ENCODE measurements at places on chromosomes 6 and 20. TPM values are rescaled to one million over a fixed set of nuclear protein-coding genes. Genes with fewer than 3 reads are reported as not detected.

DNA sequence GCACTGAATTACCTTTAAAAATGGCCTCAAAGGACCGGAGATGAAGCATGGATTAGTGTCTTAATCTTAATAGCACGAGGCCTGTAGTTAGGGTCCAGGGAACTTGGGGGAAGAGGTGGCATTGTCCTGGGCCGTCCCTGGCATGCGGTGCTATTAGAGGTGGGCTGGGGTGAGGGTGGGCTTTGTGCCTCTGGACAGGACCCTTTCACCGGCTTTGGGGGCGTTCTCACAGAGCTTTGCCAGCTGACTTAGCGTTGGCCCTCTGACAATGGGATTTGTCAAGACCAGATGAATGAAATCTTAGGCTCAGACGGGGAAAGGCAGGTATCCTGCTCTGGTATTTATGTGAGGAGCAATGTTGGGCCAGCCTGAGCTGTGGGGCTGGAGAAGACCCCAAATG, 59.6 kb downstream of the ERMARD start:
- peaks cover 11% of the 10 kb centered on the region for H3K36me3 ChIP-seq
- H3K27ac ChIP-seq: no peak overlapping the region
- DNase-seq: no peak
- H3K4me3 ChIP-seq: no peak overlapping the region
- H3K27me3 ChIP-seq: peaks cover 20% of the 10 kb centered on the region

- peaks cover 28% of the 10 kb centered on the region for H3K27me3 ChIP-seq
- no peak overlapping the region for H3K27ac ChIP-seq
- H3K4me3 ChIP-seq: no peak overlapping the region
- H3K4me1 ChIP-seq: no peaks in the 10 kb centered on the region
Measured at GRCh38 chr6:165767228-165767627, 104.2 kb upstream of the PDE10A start.

DNA sequence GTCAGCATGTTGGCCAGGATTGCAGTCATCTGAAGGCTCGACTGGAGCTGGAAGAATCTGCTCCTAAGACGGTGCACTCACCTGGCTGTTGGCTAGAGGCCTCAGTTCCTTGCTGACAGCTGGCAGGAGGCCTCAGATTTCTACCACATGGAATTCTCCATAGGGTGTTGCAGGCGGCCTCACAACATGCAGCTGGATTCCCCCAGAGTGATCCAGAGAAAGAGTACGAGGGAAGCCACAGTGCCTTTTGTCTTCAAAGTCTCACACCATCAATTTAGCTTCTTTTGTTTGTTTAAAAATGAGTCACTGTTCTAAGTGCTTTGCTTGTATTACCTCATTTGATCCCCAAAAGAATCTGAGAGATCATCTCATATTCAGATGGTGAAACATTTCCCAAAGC, 65.5 kb upstream of the FYN start:
- no peak overlapping the region for H3K27ac ChIP-seq
- H3K4me3 ChIP-seq: no peak overlapping the region
- peaks cover 16% of the 10 kb centered on the region for H3K4me1 ChIP-seq
- H3K27me3 ChIP-seq: no peaks in the 10 kb centered on the region
- H3K36me3 ChIP-seq: peaks cover 18% of the 10 kb centered on the region
- DNase-seq: no peak

- no peak overlapping the region for H3K27ac ChIP-seq
- no peaks in the 10 kb centered on the region for H3K36me3 ChIP-seq
- no peak overlapping the region for H3K4me3 ChIP-seq
- no peak for DNase-seq
- H3K27me3 ChIP-seq: no peaks in the 10 kb centered on the region
- peaks cover 3% of the 10 kb centered on the region for H3K4me1 ChIP-seq
Measured at GRCh38 chr6:96675597-96675996, 112.7 kb downstream of the FHL5 start.

- H3K36me3 ChIP-seq: no peaks in the 10 kb centered on the region
- no peak for DNase-seq
- H3K4me1 ChIP-seq: peaks cover 41% of the 10 kb centered on the region
- H3K27me3 ChIP-seq: no peaks in the 10 kb centered on the region
- H3K27ac ChIP-seq: no peak overlapping the region
Measured at GRCh38 chr6:147676495-147677199, 168.2 kb downstream of the SAMD5 start.

- H3K4me3 ChIP-seq: no peak overlapping the region
- H3K27ac ChIP-seq: no peak overlapping the region
- DNase-seq: no peak
- H3K36me3 ChIP-seq: no peaks in the 10 kb centered on the region
- H3K4me1 ChIP-seq: peaks cover 32% of the 10 kb centered on the region
- H3K27me3 ChIP-seq: no peaks in the 10 kb centered on the region
Measured at GRCh38 chr6:45507186-45507585, 129.5 kb upstream of the SUPT3H start.

DNA sequence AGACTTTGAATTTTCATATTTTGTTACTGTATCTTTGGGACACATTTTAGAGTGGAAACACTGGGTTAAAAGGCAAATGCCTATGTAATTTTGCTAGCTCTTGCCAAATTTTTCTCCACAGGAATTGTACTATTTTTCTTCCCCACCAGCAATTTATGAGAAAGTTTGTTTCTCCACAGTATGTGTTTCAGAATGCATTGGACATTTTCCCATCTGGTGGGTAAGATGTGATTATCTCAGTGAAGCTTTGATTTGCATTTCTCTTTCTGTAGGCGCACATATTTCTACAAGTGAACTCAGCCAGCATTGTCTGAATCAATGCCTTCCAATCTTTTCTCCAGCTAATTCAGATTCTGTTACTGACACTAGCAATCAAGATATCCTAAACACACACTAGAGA, 157.8 kb downstream of the RCAN2 start:
- no peak overlapping the region for H3K4me3 ChIP-seq
- DNase-seq: no peak
- H3K4me1 ChIP-seq: peaks cover 10% of the 10 kb centered on the region

DNA sequence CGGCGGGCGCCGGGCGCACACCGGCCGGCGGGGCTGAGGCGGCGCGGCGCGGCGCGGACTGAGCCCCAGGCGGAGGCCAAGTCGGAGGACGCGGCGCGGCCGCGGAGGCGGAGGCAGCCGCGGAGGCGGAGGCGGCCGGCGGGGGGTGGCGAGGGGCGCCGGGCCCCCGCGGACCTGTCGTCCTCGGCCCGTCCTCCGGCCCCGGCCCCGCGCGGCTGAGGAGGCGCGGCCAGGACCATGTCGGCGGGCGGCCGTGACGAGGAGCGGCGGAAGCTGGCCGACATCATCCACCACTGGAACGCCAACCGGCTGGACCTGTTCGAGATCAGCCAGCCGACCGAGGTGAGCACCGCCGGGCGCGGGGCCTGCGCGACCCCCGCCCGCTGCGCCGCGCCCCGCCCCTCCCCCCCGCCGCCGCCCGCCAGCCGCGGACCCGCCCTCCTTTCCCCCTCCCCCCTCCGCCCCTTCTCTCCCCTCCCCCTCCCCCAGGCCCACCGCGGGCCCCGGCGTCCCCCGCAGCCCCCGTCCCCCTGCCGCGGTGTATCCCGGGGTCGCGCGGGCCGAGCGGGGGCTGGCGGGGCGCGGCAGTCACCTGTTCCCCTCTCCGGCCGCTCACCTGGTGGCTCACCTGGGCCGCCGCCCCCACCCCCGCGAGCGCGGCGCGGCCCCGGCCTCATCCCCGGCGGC, at the start of gene AFDN:
TSS of gene AFDN (plus strand) at position 16 of the 687 bp plus-strand sequence. CDS start at position 238, 222 bp downstream.
- DNase-seq: peak; percentile 47
- peaks cover 45% of the 10 kb centered on the region for H3K4me1 ChIP-seq
- peaks cover 8% of the 10 kb centered on the region for H3K36me3 ChIP-seq
- peaks cover 5% of the 10 kb centered on the region for H3K27me3 ChIP-seq

DNA sequence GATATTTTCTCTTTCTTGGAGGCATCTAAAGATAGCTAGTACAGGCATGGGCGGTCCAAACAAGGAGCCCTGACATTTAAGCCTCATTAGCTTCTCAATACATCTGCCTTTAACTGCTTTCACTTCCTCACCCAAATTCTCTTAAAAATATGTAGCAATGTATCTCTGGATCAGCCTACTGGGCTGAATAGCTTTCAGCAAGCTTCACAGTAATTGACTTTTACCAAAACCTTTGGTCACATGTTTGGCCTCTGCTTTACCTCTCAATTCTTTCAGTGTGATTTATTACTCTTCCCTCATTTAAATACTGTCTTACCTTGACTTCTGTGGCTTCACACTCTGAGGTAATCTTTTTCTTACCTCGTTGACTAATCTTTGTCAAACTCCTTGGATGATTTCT, 1618.1 kb downstream of the GRIK2 start:
- H3K36me3 ChIP-seq: peaks cover 8% of the 10 kb centered on the region
- H3K4me1 ChIP-seq: peaks cover 6% of the 10 kb centered on the region
- no peak overlapping the region for H3K27ac ChIP-seq

DNA sequence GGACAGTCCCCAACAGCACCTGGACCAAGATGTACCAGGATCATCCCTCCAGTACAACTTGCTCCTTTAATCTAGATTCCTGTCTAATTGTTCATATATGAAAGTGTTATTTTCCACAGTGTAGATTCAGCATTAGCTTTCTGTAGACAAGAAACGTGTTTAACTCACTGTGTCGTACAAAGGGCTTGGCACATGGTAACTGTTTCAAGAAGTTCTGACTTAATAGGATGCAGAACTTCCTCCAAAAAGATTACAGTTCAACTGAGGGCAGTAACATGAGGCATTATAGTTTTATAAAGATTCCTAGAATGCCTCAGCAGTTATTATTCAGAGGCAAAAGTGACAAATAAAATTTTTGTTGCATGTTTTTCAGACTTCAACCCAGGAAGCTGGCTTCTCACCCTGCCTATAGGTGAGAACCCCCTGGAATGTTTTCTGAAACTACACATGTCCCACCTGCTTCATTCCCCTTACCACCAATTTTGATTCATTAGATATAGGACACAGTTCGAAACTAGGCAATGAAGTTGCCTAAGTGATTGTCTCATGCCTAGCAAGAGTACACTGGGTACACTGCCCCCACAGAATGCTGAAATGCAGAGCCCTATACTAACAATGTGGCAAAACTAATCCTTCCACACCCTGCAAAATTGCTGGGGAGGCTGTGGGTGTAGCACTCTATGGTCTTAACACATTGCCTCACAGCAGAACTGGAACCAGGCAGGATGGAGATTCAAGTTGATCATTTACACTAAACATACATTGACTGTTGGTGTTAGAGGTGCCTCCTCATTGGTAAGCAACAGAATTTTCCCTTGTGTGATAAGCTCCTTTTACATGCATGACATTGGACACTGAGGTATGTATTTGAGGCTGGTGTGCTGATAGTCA, 22.6 kb upstream of the SH3BGRL2 start:
- H3K4me1 ChIP-seq: peaks cover 6% of the 10 kb centered on the region
- no peaks in the 10 kb centered on the region for H3K27me3 ChIP-seq
- H3K36me3 ChIP-seq: no peaks in the 10 kb centered on the region
- H3K4me3 ChIP-seq: no peak overlapping the region

DNA sequence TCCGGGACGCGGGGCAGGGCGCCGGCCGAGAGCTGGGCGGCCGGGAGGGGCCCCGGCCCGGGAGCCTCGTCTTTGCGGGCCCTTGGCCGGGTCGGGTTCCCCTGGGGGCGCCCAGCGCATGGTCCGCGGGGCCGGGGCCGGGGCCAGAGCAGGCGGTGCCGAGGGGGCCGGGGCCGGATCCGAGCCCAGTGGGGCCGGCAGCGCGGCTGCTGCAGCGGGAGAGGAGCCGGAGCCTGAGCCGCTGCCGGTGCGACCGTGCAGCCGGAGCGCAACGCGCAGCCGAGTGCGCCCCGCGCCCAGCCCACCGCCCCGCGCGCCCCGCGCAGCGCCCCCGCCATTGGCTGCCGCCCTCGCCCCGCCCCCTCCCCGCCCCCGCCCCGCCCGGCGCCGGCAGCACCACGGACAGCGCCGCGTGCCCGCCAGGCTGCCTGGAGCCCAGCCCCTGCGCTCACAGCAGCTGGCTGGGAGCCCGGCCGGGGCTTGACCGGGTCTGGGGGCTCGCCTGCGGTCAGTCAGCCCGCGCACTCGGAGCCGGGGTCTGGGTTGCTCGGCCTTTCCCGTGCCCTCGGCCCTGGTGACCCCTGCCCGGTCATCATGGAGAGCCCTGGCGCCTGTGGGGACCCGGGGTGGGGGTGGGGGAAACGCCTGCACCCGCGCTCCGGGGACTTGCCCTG, at the start of gene HRH3:
TSS of gene HRH3 (minus strand) at position 287 of the 674 bp plus-strand sequence. CDS start 308 bp downstream, outside the sequence.
- H3K4me3 ChIP-seq: peak within 1 kb of the TSS; percentile 77
- no peaks in the 10 kb centered on the region for H3K36me3 ChIP-seq
- DNase-seq: peak; percentile 73
- peaks cover 17% of the 10 kb centered on the region for H3K4me1 ChIP-seq

The MUC22 gene
- not detected for total RNA-seq

The GPSM3 gene
- total RNA-seq: 13.1 TPM

The PHACTR1 gene
- 15.5 TPM for total RNA-seq

The MRAP2 gene
- 4.9 TPM for total RNA-seq

The MEP1A gene
- total RNA-seq: 0.09 TPM

The RPP40 gene
- 12.2 TPM for total RNA-seq
